ENCODE measurements at places on chromosomes 2 and 18.

DNA sequence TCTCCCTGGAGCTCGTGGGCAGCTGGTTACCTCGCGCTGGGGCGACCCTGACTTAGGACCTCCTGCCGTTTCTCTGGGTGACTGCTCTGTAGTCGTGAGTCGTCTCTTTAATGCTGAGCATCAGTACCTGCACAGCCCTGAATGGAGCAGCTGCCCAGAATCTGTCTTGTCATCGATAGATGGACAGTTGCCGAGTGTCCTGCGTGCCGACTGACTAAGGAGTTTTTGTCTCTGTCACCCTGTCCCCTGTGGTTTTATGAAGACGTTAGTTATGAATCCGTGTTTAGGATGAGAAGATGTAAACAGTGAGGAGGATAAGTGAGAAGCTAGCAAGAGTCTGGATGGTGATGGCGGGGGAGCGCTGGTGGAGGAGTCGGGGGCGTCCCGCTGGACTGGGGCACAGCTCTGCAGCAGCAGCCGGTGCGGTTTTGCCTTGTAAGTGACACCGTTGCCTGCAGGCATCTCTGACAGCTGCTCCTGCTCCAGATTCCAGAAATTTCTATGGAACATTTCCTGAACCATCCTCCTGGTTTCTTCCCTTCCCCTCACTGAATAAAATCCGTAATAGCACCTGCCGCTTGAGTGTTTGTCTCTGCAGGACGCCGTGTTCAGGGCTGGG lies 13.3 kb downstream of the AGAP1 start:
- peak overlapping the region; percentile 32 for H3K4me3 ChIP-seq
- no peaks in the 10 kb centered on the region for H3K36me3 ChIP-seq
- peak overlapping the region; percentile 92 for H3K27ac ChIP-seq

DNA sequence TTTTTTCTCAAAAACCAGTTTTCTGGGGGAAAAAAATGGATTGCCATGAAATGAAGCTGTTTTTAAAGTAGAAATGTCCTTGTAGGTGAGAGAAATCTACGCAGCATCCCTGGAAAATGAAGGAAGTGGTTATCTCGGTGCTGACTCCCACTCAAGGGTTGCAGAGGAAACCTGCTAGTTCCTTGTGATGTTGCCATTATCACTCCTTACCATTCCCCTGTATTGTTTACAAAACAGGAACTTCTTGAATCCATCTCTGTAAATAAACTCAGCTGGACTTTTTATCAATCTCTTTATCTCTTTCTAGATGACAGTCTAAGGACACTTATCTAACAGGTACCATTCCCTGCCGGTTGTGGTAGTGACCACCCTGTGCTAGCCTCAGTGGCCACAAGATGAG lies 61.2 kb downstream of the FEZ2 start:
- no peaks in the 10 kb centered on the region for H3K4me1 ChIP-seq
- H3K27me3 ChIP-seq, result peaks cover 2% of the 10 kb centered on the region

- peaks cover 6% of the 10 kb centered on the region for H3K4me1 ChIP-seq
- no peak overlapping the region for H3K4me3 ChIP-seq
- peaks cover 4% of the 10 kb centered on the region for H3K36me3 ChIP-seq
- H3K27ac ChIP-seq, result no peak overlapping the region
Observed at GRCh38 chr2:20507166-20507692, 60.4 kb downstream of the RHOB start.

DNA sequence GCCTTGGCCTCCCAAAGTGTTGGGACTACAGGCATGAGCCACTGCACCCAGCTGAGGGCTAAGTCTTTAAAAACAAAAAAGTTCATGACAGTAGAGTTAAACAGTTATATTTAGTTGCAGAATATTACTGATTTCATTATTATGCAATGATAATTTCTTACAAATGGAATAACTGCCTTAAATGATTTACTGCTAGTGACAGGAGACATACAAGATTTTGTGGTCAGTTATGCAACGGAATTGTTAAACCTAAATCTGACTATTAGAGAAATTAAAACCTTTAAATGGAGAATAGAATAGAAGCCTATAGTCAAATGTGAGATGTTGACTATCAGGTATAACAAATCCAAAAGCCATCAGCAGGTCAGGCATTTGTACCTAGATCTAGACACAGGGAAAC lies 10.3 kb upstream of the DNAJC10 start:
- no peak overlapping the region for H3K4me3 ChIP-seq
- H3K27ac ChIP-seq, result no peak overlapping the region
- H3K27me3 ChIP-seq, result peaks cover 2% of the 10 kb centered on the region
- DNase-seq, result no peak
- no peaks in the 10 kb centered on the region for H3K36me3 ChIP-seq

GRCh38 chr2:241592126-241592845 lies 33.7 kb downstream of the BOK start:
- H3K27me3 ChIP-seq, result peaks cover 3% of the 10 kb centered on the region
- H3K4me3 ChIP-seq, result no peak overlapping the region
- peaks cover 2% of the 10 kb centered on the region for H3K36me3 ChIP-seq
- no peak overlapping the region for H3K27ac ChIP-seq
- DNase-seq, result no peak

DNA sequence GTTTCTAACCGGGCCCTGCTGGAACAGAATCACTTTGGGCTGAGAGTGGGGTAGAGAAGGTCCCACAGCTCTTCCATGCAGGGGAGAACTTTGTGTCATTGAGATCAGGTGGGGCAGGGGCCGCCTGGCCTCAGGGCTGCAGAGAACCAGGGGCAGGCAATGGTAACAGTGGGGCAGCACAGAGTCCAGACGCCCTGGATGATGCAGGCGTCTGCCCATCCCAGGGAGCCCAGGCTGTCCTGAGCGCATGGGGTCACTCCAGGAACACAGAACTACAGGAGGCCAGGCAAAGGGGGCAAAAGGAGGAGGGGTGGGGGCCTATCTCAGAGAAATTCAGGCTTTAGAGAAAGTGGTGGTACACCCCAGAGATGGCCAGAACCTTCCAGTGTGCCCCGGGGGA lies 121.3 kb downstream of the NDUFA10 start:
- H3K4me1 ChIP-seq, result no peaks in the 10 kb centered on the region
- peaks cover 5% of the 10 kb centered on the region for H3K36me3 ChIP-seq
- H3K4me3 ChIP-seq, result no peak overlapping the region
- no peak for DNase-seq

- no peaks in the 10 kb centered on the region for H3K36me3 ChIP-seq
- no peak overlapping the region for H3K4me3 ChIP-seq
- peaks cover under 1% of the 10 kb centered on the region for H3K4me1 ChIP-seq
- no peak overlapping the region for H3K27ac ChIP-seq
- no peak for DNase-seq
Observed at GRCh38 chr2:12162269-12163247, 416.1 kb downstream of the LPIN1 start.
